Immature natural killer cell (primary cell): ENCODE measurements at places on chromosomes 4 and X. TPM values are rescaled to one million over a fixed set of nuclear protein-coding genes. Genes with fewer than 3 reads are reported as not detected.

DNA sequence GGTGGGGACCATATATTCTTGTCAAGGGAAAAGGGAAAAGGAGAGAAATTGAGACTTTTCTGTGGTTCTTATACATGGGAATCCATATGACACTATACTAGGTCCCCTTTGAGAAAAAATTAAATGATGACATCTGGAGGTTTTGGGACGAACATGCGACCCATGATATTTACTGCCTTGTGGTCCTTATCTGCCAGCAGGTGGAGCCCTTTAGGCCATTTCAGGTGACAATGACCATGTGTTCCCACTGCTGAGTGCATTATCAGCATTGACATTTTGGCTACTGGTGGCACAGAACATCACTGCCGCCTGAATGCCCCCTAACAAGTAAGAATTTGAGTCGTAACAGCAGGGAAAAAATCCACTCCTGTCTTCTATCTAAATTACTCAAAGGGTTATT lies 843.4 kb downstream of the FSTL5 start:
- no peak overlapping the region for H3K27ac ChIP-seq
- no peak overlapping the region for H3K4me3 ChIP-seq
- H3K4me1 ChIP-seq, result no peaks in the 10 kb centered on the region

- no peak for DNase-seq
- H3K27me3 ChIP-seq, result no peaks in the 10 kb centered on the region
- no peaks in the 10 kb centered on the region for H3K36me3 ChIP-seq
- no peak overlapping the region for H3K4me3 ChIP-seq
- H3K27ac ChIP-seq, result no peak overlapping the region
- H3K4me1 ChIP-seq, result no peaks in the 10 kb centered on the region
These were observed 69.0 kb upstream of the ATOH1 start for GRCh38 chr4:93759506-93759905.

DNA sequence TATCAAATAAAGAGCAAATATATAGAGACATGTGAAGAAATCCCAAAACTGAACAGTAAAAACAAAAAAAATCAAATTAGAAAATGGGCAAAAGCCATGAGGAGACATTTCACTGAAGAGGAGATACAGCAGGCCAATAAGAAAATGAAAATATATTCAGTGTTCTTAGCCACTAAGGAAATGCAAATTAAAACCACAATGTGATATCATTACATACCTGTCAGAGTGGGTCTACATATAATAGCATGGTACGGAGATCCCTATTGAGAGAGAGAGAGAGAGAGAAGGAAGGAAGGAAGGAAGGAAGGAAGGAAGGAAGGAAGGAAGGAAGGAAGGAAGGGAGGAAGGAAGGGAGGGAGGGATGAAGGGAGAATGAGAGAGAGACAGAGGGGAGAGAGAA lies 707.0 kb upstream of the ACTRT1 start:
- H3K4me3 ChIP-seq, result no peak overlapping the region
- no peak overlapping the region for H3K27ac ChIP-seq
- H3K36me3 ChIP-seq, result no peaks in the 10 kb centered on the region

The CXCL8 gene
- not detected for polyA plus RNA-seq

The LUZP4 gene
- not detected for polyA plus RNA-seq

The OPHN1 gene
- polyA plus RNA-seq, result 0.31 TPM

DNA sequence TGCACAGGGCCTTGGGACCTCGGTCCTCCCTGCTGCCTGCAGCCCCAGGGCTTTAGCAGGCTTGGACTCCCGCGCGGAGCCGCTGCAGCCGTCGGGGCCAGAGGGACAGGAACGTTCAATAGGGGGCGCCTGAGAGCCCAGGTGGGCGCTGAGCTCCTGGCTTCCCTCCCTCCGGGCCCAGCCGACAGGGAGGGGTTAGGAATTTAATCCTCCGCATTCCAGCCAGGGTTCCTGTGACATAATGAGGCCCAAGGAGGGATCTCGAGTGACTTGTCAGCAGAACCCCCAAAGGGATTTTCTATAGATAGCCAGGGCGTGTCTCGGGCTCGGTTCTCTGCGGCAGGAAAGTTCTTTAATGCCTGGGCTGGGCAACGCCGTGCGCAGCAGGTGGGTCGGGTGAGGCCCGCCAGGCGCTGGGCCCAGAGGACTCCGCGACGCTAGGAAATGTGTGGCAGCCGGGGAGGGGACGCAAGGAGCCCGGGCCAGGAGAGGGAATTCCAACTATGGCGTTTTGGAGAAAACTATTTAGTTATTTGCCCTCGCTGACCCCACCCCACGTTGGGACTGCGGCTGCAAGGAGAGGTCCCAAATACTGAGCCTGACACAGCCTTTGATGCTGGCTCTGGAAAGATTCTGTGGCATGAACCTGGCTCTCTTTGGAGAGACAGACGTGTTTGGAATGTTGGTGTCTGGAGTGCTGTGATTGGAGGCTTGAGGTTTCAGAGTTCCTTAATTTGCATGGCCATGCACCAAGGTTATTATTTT lies 285.2 kb upstream of the GATB start:
- H3K27me3 ChIP-seq, result peaks cover 6% of the 10 kb centered on the region
- no peaks in the 10 kb centered on the region for H3K36me3 ChIP-seq
- H3K4me3 ChIP-seq, result peak overlapping the region; percentile 50
- no peak overlapping the region for H3K27ac ChIP-seq

DNA sequence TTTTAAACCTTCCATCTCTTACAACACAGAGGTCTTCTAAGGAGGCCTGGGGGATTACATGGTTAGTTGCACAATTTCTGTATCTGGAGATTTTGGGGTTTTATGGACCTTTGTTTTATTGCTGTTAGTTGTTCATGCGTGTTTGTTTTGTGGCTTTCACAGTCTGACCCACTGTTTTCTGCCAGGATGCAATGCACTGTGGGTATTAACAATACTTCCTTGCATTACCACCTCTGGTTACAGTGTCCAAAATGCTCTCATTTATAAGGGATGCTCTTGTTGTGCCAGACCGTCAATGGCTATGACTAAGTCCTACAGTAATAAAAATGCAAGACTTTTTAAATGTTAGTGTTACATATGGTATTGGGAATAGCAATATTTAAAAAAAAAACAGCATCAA lies 730.2 kb downstream of the KCTD8 start:
- no peaks in the 10 kb centered on the region for H3K4me1 ChIP-seq
- H3K27ac ChIP-seq, result no peak overlapping the region
- no peaks in the 10 kb centered on the region for H3K36me3 ChIP-seq
- no peak overlapping the region for H3K4me3 ChIP-seq
- DNase-seq, result no peak

The RHOXF2B gene
- polyA plus RNA-seq, result not detected

DNA sequence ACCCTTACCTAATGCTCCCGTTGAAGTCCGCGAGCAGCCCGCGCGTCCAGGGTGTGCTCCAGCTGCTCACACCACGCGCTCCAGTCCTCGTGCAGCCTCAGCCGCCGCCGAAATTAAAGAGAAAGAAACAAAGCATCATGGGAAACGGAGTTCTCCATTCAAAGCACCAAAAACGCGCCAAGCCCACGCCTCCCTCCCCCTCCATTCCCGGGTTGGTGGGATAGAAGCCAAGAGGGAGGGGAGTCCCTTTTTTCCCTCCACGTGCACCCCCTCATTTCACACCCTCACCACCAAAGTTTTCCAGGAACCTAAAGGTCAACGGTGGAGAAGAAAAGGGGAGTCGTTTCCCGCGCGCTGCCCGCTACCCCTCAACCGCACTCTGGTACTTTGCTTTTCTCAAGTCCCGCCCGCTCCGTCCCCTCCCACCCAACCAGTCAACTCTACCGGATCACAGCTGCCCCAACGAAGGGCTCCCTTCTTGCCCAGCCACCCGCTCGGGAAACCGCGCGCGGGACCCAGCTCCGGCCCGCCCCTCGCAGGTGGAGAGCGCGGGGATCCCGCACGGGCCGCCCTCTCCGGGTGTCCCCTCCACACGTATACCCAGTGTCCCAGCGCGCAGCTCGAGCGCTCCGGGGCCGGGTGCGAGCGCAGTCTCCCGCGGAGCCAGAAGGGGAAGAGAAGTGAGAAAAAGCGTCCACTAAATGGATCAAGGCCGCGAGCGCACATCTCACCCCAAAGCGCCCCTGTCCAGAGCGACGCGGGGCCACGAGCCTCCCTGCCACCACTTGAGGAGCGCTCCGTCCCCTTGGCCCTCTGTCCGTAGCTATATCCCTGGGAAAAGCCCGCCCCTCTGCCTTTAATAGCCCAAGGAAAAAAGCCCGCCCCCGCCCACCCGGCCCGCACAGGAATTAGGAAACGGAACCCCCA lies 65.1 kb upstream of the CCDC160 start:
- peak overlapping the region; percentile 64 for H3K27ac ChIP-seq
- peak overlapping the region; percentile 95 for H3K4me3 ChIP-seq
- DNase-seq, result peak; percentile 32
- H3K4me1 ChIP-seq, result peaks cover 34% of the 10 kb centered on the region
- H3K36me3 ChIP-seq, result peaks cover 4% of the 10 kb centered on the region
- H3K27me3 ChIP-seq, result peaks cover 2% of the 10 kb centered on the region
